ENCODE measurements at places on chromosomes 7 and 10.

DNA sequence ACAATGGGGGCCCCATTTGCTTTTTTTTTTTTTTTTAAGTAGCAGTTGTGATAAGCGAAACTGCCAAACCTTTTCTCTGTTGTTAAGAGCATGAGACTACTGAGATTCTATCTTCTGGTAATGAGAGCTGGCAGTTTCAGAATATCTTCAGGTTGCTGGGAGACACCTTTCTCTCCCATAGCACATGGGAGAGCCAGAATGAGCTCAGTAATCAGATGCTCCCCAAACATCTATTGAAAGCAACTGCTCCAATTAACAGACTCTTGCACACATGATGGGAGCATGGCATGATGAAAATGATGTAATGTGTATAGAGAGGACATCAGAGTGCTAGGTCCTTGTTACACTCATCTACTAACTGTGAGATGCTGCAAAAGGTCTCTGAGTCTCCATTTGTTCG is 18.8 kb downstream of the MYO3A start:
- peak; percentile 99 for DNase-seq

DNA sequence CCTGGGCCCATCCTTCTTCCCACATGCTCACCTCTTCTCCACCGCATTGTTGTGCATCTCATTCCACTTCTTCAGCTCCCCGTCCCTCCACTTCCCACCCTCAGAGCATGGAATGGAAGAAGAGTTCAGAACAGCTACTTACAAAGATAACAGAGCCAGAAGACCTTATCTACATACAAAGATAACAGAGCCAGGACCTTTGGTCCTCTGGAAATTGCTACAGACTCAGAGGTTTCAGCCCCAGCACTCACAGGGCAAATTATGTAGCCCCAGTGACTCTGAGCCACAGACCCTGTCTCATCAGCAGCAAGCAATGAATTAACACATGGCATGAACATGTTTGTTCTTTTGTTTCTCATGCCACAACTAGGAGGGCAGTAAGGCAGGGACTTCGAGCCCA is 28.7 kb upstream of the SLC29A3 start:
- DNase-seq: no peak

DNA sequence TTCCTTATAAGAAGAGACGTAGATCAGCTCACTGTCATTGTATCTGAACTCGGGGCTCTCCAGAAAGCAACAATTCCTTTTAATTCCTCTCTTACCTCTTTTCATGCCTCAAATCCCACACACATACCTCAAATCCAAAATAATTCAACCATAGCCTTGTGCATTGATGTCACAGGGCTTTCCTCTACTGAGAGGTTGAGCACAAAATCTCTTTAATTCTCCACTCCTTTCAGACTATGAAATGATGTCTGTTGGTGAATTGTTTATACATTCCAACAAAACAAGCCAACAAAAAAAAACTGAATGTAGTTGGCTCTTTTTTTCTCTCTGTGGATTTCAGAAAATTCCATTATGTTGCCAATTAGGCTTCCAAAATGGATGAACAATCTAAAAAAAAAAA is 53.2 kb downstream of the BPGM start:
- no peak for DNase-seq

GRCh38 chr7:105664816-105665525 is 83.7 kb upstream of the EFCAB10 start:
- DNase-seq: no peak

- DNase-seq: no peak
Measured at GRCh38 chr10:96118604-96119450, 11.3 kb upstream of the ZNF518A start.

GRCh38 chr10:89248990-89249389 is 2.6 kb downstream of the LIPA start:
- no peak for DNase-seq

DNA sequence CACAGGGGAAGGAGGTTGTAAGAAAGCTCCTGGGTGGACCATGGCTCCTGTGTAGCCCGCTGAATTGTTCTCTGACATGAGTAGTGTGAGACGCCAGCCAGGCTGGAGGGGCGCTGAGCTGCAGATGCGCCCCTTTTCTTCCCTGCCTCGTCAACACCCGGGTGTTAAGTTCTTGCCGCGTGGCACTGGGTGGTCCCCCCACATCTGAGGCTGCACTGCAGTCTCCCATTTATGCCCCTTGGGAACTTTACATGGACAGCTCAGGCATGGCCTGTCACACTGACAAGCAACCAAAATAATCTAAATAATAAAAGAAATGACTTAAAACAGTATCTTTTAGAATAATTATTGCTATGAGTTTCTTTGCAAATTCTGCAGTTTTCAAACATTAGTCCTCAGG is 34.6 kb upstream of the HSPA12A start:
- DNase-seq: no peak

- DNase-seq: no peak
Measured at GRCh38 chr10:80729896-80730295, 192.2 kb downstream of the SH2D4B start.

- no peak for DNase-seq
Measured at GRCh38 chr7:143372070-143372469, 9.1 kb upstream of the ZYX start.

GRCh38 chr7:150903606-150904005 is 51.3 kb downstream of the AOC1 start:
- DNase-seq: no peak

- DNase-seq: no peak
Measured at GRCh38 chr7:30459591-30460245, 18.9 kb downstream of the NOD1 start.

DNA sequence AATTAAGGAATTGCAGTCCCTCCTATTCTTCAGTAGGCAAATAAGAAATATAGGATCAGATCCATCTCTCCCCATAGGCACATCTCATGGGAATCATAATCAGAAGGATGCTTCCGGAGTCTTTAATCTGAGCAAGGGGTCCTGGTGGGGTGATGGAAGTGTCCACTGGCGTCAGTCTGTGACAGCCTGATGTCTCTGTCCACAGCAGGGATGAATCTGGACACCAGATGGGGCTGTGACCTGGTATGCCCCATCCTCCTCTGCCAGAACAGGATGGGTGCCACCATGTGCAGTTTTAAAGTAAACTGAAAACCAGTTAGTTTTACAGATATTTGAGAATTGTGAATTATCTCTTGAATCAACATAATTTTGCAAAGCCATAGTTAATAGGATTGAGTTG is 148.7 kb downstream of the C1GALT1 start:
- no peak for DNase-seq

DNA sequence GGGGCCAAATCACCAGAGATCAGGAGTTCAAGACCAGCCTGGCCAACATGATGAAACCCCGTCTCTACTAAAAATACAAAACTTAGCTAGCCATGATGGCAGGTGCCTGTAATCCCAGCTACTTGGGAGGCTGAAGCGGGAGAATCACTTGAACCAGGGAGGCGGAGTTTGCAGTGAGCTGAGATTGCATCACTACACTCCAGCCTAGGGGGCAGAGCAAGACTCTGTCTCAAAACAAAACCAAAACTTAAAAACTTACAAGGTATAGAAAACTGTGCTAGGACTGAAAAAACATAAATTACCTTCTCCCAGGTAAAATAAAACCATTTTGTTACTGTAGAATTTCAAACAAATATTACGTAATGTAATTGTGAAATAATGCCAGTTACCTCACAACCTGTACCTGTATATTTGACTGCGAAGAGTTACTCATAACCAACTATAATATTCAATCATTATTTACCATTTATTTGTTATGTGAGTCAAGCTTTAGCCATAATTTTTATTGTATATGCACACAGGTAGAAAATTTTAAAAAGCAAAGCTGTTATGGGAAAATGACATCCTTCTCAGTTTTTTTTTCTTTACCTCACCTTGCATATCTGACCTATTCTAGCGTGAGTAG is 180.9 kb downstream of the SEMA3A start:
- DNase-seq: no peak

- no peak for DNase-seq
Measured at GRCh38 chr10:103855424-103855823, at the start of gene SH3PXD2A. Gene SH3PXD2A, minus strand, starts transcription at chr10:103855576. Its CDS starts 310 bp downstream, at chr10:103855266.

All from NCI-H1436 treated with DMSO at 0.1 percent for 48 hours (cell line).